Right ventricle myocardium superior (tissue), 1 donor: ENCODE measurements at places on chromosomes 1 and 21.

- no peak for DNase-seq
These were observed 480.4 kb upstream of the USP24 start for GRCh38 chr1:55695552-55695951.

DNA sequence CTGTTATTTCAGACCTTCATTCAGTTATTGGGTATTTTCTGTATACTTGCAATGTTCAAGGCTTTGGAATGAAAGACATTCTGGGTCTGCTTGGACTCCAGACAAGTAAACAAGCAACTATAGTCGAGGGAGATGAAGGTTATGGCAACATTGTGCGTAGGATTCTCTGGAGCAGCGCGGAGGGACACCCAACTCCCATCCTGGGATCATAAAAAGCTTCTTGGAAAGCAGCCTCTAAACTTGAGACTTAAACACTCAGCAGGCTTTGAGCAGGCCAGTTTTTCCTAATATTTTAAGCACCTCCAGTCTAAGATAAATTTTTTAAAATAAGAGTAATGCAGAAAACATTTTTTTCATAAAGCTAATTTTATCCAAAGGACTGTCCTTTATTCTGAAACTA lies 7.6 kb upstream of the LYST start:
- DNase-seq = no peak

- DNase-seq = no peak
These were observed 239.1 kb upstream of the IRF2BP2 start for GRCh38 chr1:234848972-234849649.

DNA sequence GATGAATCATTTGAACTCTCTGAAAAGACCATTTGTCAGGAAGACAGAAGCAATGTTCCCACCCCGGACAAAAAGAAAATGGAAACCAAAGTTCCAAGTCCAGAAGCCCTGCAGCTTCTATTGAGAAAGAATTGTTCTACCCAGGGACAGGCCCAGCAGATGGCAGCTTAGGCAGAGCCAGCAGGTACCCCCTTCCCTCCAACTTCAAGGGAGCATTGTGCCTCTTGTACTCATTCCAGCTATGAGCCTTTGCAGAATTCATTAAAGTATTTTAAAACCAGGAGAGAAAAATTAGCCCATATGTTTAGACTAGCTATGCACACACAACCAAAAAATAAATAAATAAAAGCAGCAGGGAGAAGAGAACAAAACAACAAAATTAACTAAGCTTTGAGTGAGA lies 85.2 kb upstream of the KCND3 start:
- DNase-seq = no peak

DNA sequence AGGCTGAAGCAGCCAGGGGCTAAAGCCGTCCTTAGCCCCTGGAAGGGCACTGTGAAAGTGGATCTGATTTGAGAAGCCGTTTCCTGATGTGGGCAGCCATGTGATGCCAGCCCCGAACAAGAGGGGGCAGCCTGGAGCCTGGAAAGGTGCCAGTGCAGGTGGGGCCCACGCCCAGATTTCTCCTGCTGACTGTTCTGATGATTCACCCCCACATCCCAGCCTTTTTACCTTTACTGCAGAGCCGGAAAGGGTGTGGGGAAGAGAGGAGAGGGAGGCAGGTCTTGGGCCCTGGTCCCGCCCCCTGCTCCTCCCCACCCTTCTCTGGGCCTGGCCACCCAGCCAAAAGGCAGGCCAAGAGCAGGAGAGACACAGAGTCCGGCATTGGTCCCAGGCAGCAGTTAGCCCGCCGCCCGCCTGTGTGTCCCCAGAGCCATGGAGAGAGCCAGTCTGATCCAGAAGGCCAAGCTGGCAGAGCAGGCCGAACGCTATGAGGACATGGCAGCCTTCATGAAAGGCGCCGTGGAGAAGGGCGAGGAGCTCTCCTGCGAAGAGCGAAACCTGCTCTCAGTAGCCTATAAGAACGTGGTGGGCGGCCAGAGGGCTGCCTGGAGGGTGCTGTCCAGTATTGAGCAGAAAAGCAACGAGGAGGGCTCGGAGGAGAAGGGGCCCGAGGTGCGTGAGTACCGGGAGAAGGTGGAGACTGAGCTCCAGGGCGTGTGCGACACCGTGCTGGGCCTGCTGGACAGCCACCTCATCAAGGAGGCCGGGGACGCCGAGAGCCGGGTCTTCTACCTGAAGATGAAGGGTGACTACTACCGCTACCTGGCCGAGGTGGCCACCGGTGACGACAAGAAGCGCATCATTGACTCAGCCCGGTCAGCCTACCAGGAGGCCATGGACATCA lies at the start of gene SFN:
Gene SFN, plus strand, starts transcription at position 369 of the 904 bp plus-strand sequence. Its CDS starts 64 bp downstream, at position 433.
- no peak for DNase-seq

- DNase-seq = no peak
These were observed 132.5 kb upstream of the KAZN start for GRCh38 chr1:14466006-14466405.

DNA sequence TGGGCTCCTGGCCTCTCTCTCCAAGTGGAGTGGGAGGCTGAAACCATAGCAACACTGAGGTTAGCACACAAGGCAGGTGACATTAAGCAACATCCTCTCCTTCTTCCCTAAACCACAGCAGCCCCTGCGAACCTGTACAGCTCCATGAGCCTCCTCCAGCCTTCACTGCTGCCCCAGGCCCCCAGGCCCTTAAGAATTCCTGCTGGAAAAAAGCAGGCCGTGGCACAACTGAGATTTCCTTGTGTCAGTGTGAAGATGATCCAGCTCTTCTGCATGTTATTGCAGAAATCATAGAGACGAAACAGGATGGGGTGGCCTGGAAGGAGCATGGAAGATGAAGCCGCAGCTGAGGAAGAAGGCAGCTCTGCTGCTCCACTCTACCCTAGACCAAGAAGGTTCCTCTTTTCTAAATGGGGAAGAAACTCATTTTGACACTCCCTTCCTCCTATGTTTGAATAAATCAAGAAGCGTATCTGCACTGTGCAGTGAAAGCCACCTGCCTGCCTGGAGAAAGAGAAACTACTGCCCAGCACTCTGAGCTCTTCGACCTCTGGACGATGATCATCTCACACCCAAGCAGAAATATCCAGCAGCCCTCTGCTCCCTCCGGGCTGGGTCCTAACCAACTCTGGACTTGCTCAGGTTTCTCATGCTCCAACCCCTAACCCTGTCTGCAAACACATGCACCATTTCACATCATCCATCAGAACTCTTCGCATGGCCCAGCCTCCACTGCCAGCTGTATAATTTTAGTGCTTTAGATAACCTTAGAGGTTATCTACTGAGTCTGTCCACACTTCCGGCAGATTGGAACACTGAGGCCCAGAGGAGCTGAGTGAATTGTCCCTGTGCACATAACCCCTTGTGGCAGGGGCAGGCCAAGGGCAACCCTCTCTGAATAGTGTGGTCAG lies 20.7 kb downstream of the SH3BP5L start:
- no peak for DNase-seq

DNA sequence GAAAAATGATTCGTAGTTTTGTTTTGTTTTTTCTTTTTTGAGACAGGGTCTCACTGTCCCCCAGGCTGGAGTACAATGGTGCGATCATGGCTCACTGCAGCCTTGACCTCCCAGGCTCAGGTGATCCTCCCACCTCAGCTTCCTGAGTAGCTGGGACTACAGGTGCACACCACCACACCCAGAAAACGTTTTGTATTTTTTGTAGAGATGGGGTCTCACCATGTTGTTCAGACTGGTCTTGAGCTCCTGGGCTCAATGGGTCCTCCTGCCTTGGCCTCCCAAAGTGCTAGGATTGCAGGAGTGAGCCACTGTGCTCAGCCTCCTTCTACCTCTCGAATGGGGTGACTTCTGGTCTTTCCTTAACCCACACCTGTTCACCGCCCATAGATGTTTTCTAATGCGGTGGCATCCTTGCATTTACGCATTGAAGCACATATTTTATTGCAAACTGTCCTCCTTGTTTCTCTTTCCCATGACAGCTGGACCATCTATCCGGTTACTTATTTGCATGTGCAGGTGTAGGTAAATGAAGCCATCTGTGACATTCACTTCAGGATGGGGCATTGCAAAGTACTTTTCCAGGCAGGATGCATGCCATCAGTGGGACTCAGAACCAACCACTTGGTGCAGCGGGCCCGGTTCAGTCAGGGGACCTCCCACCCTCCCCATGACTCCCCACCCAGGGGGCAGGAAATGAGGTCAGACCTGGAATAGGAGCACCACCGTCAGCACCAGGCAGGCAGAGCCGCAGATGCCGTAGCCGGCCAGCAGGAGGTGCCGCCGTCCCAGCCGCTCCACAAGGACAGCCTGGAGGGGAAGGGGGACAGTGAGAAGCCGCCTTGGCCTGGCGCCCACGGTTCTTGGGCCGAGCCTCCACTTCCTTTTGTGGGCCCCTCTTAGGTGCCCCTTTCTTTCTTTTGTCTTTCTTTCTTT lies 16.5 kb downstream of the SLC2A7 start:
- peak; percentile 56 for DNase-seq

DNA sequence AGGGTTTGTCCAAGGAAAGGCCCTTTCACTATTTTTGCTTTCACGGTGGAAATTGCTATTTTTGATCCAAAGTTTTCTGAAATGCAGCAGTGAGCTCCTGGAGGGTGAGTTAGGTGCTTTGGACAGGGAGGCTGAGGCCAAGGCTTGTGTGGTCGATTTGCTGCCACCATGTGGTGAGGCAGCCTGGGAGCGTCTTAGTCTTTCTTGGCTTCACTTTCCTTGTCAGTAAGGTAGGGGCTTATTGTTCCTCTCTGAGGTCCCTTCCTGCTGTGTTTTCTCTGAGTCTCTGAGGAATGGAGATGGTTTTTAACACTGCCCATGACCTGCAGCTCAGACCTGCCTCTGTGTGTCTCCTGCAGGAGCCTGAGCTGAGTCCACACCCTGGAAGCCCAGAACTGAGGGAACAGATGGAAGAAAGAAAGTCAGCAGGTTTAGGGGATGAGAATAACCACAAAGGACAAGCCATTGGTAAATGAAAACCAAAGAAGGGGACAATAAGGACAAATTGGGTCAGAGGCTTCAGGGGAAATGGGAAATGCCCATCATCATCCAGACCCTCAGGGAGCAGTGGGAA lies 20.1 kb upstream of the S100A10 start:
- DNase-seq = peak; percentile 63

DNA sequence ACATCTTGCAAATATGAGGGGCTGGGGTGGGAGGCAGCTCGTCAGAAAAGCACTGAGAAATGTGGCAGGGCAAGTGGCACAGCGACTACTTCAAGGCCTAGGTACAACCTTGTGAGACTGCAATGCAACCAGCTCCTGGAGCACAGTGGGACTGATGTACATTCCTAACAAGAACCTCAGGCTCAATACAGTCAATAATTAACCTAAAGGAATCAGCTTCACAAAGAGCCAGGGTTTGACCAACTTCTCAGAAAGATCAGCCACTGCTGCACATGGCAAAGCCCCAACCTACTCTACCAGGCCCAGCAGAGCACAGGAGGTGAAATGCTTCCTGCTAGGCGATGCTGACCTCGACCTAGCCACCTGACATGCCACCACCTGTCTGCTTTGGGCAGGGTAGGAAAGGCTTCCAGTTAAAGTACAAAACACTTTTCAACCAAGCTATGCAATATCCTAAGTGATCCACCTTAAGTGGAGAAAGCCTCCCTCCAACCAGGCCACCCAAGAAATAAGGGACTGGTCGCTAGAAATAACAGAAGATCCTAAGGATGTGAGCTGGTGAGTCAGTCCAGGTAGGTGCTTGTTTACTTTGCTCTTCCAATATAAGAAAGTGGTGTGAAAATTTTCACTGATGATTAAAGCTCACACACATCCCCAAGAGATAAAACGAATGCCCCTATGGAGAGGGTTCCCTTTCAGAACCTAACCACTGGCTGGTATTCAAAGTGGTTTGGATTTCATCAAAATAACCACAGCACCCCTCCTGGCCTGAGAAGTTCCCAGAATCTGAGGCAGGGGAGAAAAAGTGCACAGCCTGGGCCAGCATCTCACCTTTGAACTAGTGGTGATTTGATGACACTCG lies 2.1 kb downstream of the RIPK4 start:
- no peak for DNase-seq

- no peak for DNase-seq
These were observed 27.7 kb upstream of the RIPK4 start for GRCh38 chr21:41794600-41794999.
